ENCODE measurements at places on chromosomes 1 and 21.
A peak's percentile ranks its signal among the peaks of the same experiment; 100 is the strongest.

GRCh38 chr21:18812308-18812707 is 408.7 kb upstream of the TMPRSS15 start:
- DNase-seq = no peak

DNA sequence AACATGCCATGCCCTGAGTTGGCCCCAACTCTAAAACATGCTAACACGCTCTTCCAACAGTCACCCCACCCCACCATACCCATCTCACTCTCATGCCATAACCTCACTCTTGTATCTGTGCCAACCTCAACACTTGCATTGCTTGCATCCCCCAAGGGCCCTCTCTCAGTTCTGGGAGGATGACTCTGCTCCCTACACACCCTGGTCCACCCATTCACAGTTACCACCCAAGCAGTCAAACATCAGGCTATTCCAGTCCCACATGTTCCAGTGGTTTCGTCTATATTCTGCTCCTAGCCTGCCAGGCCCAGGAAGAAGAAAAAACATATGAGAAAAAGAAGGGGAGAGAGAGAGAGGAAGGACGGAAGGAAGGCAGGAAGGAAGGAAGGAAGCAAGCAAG is 31.0 kb downstream of the GBP6 start:
- no peak for DNase-seq

DNA sequence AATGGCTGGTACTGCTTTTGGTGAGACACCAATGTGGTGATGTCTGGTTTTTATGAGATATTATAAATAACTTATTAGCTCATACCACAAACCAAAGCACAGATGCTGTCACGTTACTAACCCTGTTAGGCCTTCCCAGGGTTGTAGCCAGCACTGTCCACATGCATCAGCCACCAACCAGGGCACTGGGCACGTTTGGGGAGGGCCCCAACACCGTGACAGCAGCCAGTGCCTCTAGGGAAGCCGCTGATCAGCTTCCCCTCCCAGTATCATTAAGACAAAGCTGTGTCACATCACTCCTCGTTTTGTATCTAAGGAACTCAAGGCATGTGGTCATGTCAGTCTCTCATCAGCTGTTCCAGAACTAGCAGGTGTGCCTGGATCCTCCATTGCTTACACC is 13.9 kb downstream of the URB1 start:
- DNase-seq = peak; percentile 26

GRCh38 chr1:65344171-65344814 is 35.0 kb downstream of the DNAJC6 start:
- no peak for DNase-seq

DNA sequence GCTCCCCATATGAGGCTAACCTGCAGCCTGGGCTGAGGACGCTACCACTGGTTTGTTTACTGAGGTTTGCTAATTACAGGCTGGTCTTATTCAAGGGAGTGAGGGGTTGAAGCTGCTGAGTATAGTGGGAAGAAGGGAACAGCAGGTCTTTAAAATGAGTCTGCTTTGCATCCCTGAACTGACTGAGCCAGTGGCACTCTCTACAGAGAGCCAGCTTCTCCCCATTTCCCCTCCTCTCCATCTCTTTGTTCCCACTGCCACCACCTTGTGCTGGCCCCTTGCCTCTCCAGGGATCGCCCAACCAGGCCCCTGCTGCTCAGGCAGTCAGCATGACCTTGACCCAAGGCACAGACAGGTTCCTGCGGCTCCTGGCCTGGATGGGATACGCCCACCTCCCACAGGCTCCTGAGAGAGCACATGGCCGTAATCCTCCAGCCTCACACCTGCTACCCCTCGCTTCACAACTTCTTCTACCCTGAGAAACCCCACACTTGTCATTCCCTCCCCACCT is 45.0 kb downstream of the IER5 start:
- no peak for DNase-seq

DNA sequence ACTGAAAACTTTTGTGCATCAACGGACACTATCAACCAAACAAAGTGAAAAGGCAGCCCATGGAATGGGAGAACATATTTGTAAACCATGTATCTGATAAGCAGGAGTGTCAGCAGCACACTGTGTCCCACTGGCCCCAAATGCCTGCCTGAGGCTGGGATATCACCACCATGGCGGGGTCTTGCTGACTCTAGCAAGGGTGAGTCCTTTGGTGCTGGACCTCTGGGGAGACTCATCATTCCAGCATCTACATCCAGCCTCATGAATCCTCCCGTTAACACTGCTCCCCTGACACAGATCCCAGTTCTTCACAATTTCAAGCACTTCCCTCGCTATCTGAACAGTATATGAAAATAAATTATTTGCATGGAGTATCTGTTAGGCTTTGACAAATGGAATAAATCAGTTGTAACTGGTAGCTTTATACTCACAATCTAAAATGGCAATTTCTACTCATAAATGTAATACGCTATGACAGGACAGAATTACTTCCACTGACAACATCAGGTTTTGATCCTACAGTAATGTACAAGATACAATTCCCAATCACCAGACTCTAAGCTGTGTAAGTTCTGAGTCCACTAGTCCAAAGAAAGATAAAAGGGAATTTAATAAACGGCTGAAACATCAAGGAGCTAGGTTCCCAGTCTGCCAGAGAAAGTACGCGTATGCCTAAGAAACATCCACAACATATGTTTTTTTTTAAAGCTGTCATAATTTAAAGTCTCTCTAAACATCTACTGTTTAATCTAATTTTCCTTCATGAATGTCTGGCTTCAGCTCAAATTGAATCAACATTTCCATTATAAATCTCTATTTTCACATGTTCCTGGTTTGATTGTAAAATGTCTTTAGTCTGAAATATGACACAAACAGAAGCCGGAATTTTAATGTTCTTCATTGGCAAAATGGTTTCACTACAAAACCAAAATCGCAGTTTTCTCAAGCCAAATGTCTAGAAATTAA is 95.1 kb downstream of the SIPA1L2 start:
- no peak for DNase-seq

GRCh38 chr1:26483980-26484379 is 11.7 kb downstream of the HMGN2 start:
- no peak for DNase-seq

- DNase-seq = no peak
Observed at GRCh38 chr1:210600421-210601159, 271.9 kb downstream of the HHAT start.

- DNase-seq = peak; percentile 81
Observed at GRCh38 chr1:16386454-16387113, 19.5 kb downstream of the SZRD1 start.

- peak; percentile 60 for DNase-seq
Observed at GRCh38 chr1:24910751-24911650, 19.1 kb downstream of the RUNX3 start.

DNA sequence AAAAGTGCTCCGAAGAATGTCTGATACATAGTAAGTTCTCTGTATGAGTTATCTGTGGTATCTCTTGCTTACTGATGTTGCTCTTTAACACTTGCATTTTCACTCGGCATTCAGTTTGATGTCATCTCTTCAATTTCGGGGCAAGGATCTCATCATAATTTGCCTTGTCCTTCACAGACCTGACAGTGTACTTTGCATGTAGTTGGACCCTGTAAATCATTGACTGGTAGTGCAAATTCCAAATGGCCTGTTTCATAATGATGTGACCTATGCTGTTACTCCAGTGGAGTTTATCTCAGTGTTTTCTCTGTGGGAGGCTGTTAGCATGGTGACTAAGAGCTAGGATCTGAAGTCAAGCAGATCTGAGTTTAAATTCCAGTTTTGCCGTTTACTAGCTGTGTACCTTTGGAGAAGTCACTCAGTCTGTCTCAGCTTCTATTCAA is 34.2 kb upstream of the ABCD3 start:
- no peak for DNase-seq

DNA sequence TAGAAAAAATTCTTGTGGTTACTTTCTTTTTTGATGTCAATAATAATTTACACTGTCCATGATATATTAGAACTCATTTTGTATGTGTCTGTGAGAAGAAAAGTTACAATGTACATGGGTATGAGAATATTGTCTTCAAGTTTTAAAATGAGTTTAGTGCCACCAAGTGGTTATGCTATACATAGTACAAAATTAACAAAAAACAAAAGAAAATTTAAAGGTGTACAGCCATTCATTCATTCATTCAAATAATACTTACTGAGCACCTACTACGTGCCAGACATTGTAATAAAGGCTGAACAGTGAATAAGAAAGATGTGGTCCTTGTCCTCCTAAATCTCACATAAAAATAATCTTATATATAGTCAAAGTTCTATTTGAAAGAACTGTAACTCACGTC is 27.7 kb downstream of the UCHL5 start:
- no peak for DNase-seq

DNA sequence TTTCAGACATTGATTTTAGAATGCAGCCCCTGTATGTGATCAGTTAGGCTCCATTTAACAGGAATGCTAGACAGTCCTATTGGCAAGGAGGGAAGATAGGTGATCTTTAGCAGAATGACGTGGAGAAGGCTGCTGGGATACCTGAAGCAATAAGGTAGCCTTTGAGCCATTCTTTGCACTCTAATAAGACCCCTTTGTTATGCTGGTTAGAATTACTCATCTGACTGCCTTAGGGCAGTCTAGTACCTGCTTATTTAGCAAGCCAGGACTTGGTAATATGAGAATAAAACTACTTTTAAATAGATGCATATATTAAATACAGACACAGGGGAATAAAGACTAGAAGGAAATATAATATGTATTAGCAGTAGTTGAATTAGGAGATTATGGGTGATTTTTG is 29.1 kb downstream of the NGF start:
- DNase-seq = no peak

GRCh38 chr21:30917557-30917956 is 36.2 kb upstream of the KRTAP11-1 start:
- DNase-seq = no peak

GRCh38 chr1:186798960-186799688 is 29.6 kb upstream of the PLA2G4A start:
- DNase-seq = no peak

GRCh38 chr1:77447669-77448068 is 165.8 kb downstream of the AK5 start:
- DNase-seq = no peak

GRCh38 chr21:25550352-25551120 is 56.7 kb downstream of the MRPL39 start:
- DNase-seq = no peak

GRCh38 chr1:109697066-109697465 is 9.4 kb downstream of the GSTM1 start:
- DNase-seq = no peak

DNA sequence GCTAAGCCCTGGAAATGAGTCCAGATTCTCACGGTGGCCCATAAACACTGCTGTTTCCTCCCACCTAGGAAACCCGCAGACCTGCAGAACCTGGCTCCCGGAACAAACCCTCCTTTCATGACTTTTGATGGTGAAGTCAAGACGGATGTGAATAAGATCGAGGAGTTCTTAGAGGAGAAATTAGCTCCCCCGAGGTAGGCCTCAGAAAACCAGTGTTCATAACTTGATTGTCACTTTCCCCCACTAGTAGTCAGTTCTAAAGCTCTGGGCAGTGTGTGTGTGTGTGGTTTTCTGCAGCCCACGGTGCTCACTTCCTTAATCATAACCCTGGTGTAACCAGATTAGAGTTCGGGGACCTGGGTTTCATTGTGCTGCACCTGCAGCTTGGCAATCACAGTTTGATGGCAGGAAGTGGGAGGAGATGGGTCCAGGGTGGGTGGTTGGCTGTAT is 39.1 kb downstream of the CLIC6 start:
- DNase-seq = no peak

All from psoas muscle (tissue), 8 donors.